Activated effector memory CD4-positive, alpha-beta T cell treated with anti-CD3 and anti-CD28 coated beads, Interleukin-2, amount 50 U/mL, for 16 hours (primary cell): ENCODE measurements at places on chromosomes 12 and 14.

DNA sequence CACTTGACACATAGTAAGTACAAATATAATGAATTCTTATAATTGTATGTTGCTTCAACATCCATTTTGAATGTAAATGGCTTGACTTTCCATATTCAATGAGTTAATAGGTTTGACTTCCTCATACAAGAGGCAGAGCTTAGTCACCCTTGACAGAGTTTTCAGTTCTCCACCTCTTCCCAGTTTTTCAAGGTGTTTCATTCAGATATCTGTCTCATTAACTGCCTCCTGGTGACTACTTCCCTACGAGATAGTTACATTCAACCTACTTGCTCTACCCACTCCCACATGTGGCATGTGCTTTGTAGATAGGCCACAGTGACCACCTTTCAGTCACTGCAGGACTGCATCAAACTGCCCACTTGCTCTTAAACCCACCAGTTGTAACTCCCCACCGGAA lies 60.0 kb downstream of the MYF5 start:
- DNase-seq: no peak

- DNase-seq: peak; percentile 55
Observed at GRCh38 chr12:81077686-81078441, at the start of gene ACSS3. ACSS3 (plus strand) TSS chr12:81078079; CDS start chr12:81078121, 42 bp downstream.

DNA sequence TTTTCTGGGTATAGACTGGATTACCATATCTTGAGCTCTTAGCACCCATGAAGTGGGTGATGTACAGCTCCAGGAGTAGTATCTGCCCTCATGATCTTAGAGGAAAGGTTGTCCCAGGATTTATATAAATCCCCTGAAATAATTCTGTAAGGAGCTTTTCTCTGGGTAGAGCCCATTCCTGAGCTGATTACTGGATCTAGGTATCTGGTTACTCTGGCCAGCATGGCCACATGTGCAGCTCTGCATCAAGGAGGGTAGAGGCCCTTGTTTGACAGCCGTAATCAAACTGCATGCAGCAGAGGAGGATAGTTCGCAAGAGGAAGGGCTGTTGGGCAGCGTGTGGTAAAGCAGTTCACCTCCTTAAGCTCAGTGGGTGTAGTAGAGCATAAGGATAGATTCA lies 8.5 kb downstream of the COX14 start:
- no peak for DNase-seq

GRCh38 chr12:33672836-33673577 lies 233.4 kb upstream of the SYT10 start:
- DNase-seq: no peak

DNA sequence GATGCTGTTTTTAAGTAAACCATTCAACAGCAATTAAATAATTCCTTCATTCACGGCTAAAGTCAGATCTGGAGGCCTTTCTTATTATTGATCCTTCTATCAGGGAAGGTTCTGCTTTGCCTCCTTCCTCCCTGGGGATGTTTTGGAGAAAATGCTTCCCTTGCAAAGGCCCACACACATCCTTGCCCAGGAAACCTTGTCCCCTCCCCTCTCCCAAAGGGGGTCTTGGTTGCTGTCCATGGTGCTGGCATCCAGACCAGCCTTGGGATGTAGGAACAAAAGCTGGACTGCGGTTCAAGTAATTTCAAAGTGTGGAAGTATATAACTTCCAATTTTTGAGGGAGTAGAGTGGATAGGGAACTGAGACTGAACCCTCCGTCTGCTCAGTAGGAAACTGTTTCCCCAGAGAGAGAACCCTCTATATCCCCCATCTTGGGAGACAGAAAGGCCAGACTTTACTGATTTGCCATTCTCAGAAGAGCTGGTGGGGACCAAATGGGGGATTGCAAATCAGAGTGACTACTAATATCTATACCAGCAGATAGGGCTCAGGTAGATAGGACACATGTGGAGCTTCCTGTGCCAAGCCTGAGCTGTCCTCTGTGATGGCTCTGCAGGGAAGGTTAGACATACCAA lies 5.6 kb downstream of the MARCHF9 start:
- no peak for DNase-seq

- no peak for DNase-seq
Observed at GRCh38 chr12:111031916-111032590, 111.7 kb upstream of the MYL2 start.

DNA sequence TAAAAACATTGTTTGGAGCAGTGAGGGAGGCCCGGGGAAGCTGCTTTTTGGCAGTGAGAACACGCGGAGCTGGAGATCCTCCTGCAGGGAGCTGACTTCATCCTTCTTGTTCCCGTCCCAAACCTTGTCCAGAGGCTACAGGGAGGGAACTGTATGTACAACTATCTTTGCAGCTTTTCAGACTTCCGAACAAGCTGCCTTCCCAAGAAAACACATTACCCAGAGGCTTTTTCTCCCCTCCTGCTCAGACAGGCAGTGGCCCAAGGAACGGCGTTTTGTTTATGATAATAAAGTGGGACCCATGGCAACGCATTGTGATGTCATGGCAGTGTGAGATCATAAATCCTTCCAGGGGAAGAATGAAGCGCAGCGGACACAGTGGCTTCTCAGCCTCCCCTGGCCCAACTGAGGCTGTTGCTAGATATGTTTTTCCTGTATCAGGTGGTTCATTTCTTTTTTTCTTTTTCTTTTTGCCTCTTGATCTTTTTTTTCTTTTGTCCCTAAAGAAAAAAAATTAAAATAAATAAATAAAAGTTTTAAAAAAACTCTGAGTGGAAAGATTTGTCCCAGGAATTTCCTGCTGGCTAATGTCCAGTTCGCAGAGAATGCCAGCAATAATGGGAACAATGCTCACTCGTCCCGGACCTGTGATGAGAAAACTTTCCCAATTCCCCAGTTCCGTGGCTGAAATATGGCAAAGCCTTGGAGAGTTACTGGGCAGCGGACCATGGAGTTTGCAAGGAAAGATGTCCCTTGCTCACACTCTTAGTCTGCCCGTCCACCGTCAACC lies 103.4 kb upstream of the MAP1LC3B2 start:
- DNase-seq: no peak

DNA sequence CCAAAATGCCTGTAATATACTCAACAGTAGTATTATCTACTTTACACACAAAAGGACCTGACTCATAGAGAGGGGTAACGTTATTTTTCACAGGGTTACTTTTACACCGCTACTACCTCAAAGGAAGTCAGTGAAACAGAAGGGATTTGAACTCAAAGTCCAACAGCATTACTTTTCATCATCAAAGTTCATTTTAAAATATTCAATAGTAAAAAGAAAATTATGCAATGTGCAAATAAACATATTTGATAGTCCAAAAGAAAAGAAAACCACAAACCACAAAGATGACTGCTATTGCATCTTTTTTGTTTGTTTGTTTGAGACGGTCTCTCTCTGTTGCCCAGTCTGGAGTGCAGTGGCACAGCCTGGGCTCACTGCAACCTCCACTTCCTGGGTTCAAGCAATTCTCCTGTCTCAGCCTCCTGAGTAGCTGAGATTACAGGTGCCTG lies 15.5 kb downstream of the KIF21A start:
- DNase-seq: no peak

DNA sequence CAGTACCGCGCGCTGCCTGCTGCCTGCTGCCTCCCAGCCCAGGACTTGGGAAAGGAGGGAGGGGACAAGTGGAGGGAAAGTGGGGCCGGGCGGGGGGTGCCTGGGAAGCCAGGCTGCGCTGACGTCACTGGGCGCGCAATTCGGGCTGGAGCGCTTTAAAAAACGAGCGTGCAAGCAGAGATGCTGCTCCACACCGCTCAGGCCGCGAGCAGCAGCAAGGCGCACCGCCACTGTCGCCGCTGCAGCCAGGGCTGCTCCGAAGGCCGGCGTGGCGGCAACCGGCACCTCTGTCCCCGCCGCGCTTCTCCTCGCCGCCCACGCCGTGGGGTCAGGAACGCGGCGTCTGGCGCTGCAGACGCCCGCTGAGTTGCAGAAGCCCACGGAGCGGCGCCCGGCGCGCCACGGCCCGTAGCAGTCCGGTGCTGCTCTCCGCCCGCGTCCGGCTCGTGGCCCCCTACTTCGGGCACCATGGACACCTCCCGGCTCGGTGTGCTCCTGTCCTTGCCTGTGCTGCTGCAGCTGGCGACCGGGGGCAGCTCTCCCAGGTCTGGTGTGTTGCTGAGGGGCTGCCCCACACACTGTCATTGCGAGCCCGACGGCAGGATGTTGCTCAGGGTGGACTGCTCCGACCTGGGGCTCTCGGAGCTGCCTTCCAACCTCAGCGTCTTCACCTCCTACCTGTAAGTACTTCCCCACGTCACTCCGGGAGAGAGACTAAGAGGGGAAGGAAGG lies at the start of gene LGR5:
Gene LGR5, plus strand, starts transcription at position 186 of the 732 bp plus-strand sequence. Its CDS starts 283 bp downstream, at position 469.
- DNase-seq: no peak

DNA sequence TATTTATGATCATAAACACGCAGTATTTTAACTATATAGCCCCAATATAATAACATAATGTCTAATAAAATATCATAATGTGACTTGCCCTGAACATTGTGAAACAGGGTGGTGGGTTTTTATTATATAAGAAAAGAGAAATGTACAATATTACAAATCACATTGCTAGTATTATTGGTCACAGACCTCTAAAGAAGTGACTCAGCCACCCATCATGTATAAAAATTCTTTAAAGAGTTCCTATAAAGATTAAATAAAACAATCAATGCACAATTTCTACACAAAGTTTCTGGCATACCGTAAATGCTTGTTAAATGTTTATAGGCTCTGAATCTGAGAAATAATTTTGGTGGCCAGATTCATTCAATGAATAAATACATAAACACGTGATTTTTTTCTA lies 28.9 kb downstream of the ABCC9 start:
- no peak for DNase-seq
